ENCODE measurements at places on chromosomes 6 and 20.

- DNase-seq: no peak
Observed at GRCh38 chr6:77774457-77774856, 121.6 kb downstream of the MEI4 start.

DNA sequence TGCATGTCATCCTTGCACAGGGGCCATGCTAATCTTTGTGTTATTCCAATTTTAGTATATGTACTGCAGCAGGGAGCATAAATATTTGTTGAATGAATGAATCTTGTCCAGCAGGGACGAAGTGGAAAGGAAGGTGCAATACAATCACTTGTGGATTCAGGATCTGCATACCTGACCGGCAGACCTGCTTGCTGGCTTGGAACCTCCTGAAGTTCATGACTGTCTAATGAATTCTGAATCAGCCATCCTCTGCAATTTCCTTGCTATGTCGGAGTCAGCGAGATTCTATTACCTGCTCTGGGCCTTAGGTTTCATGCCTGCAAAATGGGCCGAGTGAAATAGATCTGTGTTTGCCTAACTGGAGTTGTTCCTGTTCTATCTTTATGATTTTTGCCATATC lies 17.4 kb upstream of the NCOA3 start:
- DNase-seq: no peak

GRCh38 chr6:154276810-154277628 lies 79.6 kb downstream of the IPCEF1 start:
- DNase-seq: no peak

GRCh38 chr6:53484476-53485280 lies 60.2 kb downstream of the GCLC start:
- no peak for DNase-seq

DNA sequence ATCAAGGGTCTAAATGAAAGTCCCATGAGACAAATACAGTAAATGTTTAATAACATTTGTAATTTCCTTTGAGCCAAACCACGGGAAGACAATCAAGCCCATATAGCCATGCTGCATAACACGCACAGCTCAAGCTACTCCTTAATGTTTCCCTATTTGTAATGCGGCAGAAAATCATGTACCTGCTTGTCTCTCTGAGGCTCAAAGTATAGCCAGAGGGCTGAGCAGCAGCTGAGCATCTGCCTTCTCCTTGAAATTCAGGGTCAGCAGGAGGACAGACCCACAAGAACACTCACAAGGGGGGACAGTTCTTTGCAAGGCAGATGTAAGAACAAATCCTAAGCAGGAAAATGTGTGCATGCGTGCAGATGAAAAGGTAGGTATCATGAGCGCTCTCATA lies 45.8 kb upstream of the JARID2 start:
- no peak for DNase-seq

DNA sequence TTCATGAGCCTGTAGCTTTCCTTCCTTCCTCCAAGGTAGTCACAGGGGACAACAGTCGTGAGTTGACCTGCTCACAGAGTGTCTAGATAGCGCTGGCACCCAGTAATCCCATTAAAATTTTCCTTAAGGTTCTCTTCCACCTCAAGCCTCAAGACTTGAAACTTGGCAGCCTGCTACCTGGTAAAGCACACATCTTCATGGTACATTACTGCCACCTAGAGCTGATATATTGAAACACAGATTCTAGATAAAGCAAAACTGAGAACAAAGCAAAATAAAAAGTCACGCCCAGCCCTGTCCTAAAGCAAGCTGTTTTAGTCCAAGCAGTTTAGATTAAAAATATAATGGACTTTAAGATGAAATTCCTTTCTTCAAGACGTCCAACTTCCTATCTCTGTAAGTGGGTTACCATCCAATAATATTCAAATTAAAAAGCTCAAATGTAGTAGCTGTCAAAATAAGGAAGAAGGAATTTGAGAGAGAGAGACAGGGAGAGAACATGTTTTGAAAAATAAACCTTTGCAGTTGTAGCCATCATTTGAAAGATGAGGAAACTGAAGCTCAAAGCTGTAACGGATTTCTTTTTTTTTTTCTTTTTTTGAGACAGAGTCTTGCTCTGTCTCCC lies 50.7 kb upstream of the CD83 start:
- no peak for DNase-seq

DNA sequence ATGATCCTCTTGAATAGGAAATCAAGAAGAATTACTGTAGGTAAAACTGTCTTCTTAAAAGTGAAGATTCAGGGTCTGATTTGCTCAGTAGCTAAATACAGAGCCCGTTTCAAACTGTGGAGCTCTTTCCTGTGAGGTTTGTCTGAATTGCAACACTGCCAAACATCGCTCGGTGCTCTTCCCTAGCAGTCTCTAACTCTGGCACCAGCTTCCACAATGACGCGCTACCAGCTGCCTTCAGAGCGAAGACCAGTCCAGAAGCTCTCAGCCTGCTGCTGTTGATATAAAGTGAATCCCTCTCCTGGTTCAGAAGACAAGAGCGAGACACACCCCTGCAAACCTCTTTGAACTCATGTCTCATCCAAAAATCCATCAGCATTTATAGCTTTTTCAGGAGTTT lies 447.0 kb downstream of the LMBRD1 start:
- no peak for DNase-seq

GRCh38 chr20:59375541-59375940 lies 75.1 kb downstream of the EDN3 start:
- DNase-seq: no peak

DNA sequence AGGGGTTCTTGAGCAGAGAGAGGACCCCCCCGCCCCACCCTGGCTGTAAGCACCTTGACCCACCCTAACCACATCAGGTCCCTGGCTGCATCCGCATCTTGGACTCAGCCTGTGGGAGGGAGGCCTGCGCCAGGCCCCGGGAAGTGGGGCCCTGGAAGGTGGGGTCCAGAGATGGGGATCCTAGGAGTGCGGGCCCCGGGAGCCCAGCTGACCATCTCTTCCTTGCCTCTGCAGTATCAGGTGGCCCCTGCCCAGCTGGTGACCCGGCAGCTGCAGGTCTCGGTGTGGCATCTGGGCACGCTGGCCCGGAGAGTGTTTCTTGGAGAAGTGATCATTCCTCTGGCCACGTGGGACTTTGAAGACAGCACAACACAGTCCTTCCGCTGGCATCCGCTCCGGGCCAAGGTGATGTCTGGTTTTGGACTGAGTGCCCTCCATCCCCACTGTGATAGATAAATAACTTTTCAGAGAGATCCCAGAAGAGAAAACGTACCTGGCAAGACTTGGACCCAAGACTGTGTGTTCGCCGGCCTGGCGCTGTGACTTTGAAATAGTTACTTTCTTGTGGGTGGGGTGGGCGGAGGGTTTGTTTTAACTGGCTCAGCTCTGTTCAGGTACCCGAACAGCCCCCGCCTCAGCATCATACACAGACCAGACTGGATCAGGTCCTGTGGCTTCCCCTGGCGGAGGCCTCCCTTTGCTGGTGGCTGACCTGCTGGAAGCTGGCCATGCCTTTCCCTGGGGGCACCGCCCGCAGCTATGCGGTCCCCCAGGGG lies 62.0 kb downstream of the EZR start:
- DNase-seq: no peak

- DNase-seq: no peak
Observed at GRCh38 chr20:38229376-38230252, 30.9 kb downstream of the KIAA1755 start.

GRCh38 chr20:36036688-36037087 lies 68.3 kb downstream of the CNBD2 start:
- DNase-seq: no peak

DNA sequence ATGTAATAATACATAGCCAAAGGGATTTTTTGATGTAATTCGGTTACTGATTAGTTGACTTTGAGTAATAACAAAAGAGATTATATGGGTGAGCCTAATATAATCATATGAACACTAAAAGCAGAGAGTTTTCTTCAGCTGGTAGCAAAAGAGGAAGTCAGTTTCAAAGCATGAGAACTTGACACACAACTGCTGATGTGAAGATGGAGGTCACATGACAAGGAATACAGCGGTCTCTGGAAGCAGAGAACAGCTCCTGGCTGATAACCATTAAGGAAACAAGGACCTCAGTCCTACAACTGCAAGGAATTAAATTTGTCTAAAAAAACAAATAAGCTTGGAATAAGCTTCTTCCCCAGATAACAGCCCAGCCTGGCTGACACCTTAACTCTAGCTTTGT lies 154.5 kb upstream of the PRND start:
- no peak for DNase-seq

GRCh38 chr6:160368670-160369069 lies 20.5 kb downstream of the SLC22A3 start:
- DNase-seq: no peak

DNA sequence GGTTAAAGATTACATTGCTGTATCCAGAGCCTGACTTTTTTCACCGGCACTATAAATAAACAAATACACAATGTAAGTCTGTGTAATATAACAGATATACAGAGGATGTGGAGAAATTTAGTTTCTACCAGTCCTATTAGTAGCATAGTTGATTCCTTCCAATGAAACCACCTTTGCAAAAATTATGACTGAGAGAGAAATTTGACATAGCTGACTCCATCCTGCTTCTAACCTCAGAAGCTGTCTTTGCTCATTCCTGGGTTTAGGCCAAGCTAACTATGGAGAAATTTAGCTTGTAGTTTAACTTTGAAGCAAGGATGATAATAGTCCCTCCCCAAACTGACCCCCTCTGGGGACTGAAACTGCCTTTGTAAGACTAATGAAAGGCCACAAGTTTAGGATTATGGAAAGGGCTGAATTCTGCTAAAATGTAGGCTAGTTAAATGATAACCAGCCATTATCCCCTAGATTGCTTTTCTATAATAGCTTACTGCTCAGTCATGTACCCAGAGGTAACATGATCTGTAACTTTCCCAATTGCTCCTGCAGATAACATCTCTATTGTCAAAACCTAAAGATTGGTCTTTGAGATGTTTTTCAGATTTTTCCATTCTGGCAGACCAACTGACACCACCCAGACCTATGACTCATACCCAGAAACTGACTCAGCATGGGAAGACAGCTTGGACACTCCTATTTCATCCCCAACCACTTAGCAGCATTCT lies 172.8 kb upstream of the ARG1 start:
- DNase-seq: no peak

GRCh38 chr6:140537211-140537610 lies 1162.8 kb upstream of the CITED2 start:
- no peak for DNase-seq

- no peak for DNase-seq
Observed at GRCh38 chr6:39197521-39197920, 31.8 kb downstream of the KCNK5 start.

GRCh38 chr20:51939259-51939585 lies 136.9 kb upstream of the SALL4 start:
- no peak for DNase-seq

DNA sequence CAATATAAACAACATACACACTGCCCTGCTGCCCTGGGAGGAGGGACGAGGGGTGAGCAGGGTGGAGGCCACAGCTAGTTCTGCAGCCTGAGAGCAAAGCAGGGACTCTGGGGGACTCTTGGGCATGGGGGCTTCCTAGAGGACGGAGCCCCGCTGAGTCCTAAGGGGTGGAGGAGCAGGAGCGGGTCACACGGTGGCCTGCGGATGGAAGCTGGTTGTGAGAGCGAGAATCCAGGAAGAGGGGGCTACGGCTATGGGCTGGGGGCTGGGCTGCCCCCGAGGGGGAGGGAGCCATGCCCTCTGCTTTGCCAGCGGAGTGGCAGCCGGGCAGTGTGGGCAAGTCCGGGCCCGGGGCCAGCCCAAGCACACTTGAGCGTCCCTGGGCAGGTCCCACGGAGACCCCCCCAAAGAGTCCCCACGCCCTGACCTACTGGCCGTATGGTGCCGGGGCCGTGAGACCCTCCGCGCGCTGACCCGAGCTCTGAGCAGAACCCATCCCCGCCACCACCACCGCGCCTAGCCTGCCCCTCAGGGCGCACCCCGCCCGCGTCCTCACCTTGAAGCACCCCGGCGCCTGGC lies 369 bp downstream of the ADAM33 start:
- no peak for DNase-seq

- DNase-seq: no peak
Observed at GRCh38 chr6:17418281-17419188, 25.1 kb downstream of the CAP2 start.

- no peak for DNase-seq
Observed at GRCh38 chr20:34163307-34163706, 51.3 kb upstream of the EIF2S2 start.

- DNase-seq: no peak
Observed at GRCh38 chr20:44074252-44075151, 112.5 kb downstream of the JPH2 start.

- no peak for DNase-seq
Observed at GRCh38 chr20:13432126-13432525, 206.6 kb downstream of the TASP1 start.

- no peak for DNase-seq
Observed at GRCh38 chr6:3789896-3790558, 38.5 kb upstream of the PXDC1 start.

- no peak for DNase-seq
Observed at GRCh38 chr20:20635006-20635405, 77.4 kb downstream of the RALGAPA2 start.

DNA sequence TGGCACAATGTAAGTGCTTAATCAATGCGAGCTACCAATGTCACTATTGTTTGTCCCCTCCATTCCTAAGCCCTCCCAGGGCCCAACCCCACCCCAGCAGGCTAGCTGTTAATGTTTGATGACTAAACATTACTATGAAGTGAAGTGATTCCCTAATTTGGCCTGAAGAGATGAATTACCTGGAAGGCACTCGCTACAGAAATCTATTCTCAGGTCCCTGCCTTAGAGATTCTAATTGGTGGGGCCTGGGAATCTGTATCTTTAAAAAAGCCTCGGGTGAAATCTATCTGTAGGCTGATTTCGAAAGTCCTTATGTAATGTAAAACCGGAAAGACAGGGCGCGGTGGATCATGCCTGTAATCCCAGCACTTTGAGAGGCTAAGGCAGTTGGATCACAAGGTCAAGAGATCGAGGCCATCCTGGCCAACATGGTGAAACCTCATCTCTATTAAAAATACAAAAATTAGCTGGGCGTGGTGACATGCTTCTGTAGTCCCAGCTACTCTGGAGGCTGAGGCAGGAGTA lies 16.9 kb upstream of the SNAI1 start:
- DNase-seq: no peak

DNA sequence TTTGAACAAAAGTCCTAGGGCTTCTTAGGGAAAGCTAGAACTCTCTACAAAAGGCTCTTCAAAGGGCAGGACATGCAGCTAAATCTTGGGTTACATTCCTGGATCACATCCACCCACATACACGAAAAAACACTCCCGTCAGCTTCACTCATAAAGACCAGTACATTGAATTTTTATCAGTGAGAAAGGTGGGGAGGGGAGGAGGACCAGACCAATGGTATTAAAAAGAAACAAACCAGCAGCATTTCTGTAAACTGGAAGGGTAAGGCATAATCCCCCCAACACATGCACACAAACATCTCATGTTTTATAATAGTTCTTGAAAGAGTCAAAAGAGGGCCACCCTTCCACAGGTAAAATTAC lies 31.6 kb downstream of the MYLK4 start:
- no peak for DNase-seq

DNA sequence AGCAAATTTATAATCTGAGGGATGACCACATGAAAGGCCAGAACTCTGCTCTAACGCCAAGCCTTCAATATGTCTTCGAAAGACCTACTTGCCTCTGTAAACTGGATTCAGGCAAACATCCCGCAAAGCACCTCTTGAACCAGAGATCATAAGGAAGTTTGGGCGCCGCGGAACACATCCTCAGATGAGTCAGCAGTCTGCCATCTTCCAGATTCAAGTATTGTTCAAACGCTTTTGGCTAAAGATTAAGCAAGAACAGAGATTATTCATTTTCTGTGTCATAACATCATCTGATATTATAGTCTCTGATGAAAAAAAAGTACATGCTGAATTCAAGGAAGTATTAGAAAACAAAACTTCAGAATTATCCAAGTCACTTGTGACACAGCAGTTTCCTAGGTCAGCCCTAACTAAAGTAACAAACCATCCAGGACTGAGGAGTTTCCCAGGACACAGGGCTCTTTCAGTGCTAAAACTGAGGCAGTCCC lies 20.8 kb downstream of the TBC1D7 start:
- no peak for DNase-seq

Measured in cortex of kidney (tissue), 1 donor.